Cortex of kidney (tissue), 1 donor: ENCODE measurements at places on chromosomes 1 and 21.

DNA sequence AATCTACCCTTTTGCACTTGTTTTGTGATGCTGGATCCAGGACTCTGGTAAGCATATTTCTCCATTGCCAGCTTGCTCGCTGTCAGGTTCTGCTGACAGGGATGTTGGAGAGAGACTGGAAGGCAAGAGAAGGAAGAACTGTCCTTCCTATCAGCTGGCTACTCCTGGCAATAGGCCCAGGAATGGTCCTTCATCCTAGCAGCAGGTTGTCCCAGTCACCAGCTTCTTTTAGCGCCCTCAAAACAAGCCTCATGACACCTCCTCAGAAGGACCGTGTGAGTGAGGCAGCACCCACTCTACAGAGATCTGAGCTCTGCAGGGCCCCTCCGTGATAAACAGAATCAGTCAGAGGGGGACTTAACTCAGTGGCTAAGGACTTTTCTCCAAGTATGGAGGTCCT is 33.1 kb upstream of the SLAMF9 start:
- DNase-seq = no peak

- DNase-seq = no peak
Measured at GRCh38 chr1:172351754-172352161, 68.7 kb upstream of the C1orf105 start.

DNA sequence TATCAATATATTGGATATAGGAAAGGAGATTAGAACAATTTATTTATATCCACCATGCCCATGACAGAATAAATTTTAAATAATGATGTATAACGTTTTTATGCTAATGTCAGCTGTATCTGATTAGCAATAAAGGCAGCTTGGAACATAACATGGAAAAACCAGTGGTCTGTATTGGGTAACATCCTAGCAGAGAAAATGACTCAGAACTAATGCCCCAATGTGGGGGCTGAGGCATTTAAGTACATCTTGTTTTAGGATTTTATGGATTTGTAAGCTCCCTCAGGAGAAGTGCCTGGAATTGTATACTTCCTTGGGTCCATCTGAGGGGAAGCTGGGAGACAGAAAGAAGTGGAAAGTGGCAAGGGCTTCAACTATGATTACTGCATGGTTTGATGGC is 82.3 kb downstream of the HMCN1 start:
- no peak for DNase-seq

- DNase-seq = no peak
Measured at GRCh38 chr1:55974714-55975441, 604.5 kb downstream of the PLPP3 start.

DNA sequence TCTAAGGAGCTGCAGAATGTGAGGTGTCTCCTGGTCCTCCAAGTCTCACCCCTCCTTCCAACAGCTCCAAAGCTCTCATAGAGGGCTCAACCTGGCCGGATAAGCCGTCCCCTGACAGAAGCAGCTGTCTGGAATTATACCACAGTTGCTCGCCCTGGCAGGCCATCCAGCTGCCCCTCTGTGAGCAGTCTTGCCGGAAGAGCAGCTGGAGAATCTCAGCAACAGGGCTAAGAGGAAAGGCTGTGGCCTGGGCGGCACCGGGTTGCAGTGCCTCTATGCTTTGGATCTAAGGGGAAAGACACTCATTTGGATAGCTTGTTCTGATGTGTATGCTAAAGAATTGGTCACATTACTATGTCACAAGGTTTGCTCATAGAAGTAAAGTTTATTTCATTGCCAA is 12.4 kb downstream of the TMCC2 start:
- no peak for DNase-seq

- no peak for DNase-seq
Measured at GRCh38 chr1:60895252-60895651, 187.1 kb upstream of the NFIA start.

DNA sequence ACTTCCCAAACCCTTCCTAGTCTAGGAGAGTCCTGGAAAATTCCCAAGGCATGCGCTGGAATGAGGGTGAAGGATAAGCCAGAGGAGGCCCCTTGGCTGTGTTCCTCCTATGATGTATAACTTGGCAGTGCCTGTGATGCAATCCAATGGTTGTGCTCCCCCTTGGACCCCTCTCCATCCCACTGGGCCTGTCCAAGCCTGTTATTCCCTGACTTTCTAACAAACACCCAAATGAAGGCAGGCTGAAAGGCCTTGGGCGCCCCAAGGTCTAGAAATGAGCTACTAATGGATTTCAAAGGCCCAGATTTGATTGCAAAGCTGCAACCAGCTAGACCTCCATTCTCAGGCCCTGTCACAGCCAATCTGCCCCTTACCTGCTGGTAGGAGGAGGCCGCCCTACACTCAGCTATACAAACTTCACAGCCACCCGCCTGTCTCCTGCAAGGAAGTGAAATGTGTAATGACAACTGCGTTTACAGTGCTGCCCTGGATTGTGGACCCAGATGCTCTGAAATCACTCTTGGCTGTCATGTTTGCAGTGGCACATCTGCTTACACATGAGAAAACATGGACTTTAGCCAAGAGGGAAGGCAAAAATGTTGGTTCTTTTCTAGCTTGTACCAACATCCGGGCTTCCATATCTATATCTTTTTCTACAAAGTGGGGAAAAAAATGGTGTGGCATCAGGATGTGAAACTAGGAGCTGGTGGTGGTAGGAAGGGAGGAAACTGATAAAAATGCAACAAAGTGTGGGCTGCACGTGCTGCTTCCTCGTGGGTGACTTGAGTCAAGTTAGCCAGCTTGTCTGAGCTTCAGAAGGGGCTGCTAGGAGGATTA is 130.4 kb downstream of the TRABD2B start:
- no peak for DNase-seq

DNA sequence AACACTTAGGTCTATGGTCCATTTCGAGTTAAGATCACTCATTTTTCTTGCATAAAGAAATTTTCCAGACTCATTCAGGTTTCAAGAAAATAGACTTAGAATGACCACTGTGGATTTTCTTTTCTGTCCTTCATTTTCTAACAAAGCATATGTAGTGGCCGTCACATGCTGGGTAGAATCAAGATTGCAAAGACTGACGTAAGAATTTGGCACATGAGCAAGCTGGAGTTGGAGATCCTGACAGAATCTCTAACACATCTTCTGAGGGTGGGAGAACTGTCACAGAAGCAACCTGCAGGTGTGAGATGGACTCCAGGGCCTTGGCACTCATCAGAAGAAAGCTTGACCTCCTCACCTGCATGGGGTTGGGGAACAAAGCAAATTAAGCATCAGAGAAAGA is 28.6 kb downstream of the KIF26B start:
- DNase-seq = no peak

GRCh38 chr1:93758842-93759515 is 77.3 kb upstream of the BCAR3 start:
- no peak for DNase-seq

DNA sequence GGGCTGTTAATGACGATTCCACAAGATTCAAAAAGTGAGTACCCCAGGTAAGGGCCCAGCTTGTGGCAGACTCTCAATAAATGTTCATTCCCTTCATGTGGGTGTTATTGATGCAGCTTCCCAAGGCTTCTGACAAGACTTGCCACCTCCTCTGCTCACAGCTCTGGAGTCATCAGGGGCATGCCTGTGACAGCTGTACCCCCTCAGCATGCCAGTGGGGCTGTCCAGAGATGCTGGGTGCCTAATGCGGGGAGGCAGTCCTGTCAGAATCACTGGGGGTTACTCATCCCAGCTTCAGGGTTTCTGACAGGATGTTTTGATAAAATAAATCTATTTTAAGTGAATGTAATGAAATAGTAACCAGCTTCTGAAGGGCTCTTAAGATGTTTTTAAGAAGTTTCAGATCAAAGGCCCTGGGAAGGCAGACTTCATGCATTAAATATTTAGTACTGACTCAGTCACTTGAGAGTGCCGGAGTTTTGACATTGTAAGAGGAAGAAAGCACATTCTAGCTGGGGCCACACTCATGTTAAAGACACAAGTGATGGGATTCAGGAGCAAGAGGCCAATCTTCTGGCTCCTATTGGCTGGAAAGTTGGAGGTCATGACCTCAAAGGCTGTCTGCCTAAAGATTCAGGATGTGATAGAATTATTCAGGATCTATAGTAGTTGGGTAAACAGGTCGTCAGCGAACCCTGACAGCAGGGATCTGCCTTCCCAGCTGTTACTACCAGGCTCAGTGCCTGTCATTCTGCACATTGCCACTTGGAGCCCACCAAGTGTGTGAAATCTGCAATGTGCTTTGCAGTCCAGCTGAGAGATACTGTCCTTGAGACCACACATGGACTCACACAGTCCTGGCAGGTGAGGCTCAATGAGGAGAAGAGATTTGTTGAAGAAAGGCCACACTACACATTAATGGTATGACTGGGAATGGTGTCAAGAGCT is 239.6 kb upstream of the BEND5 start:
- DNase-seq = no peak

GRCh38 chr1:230109895-230110667 is 43.0 kb downstream of the GALNT2 start:
- no peak for DNase-seq

DNA sequence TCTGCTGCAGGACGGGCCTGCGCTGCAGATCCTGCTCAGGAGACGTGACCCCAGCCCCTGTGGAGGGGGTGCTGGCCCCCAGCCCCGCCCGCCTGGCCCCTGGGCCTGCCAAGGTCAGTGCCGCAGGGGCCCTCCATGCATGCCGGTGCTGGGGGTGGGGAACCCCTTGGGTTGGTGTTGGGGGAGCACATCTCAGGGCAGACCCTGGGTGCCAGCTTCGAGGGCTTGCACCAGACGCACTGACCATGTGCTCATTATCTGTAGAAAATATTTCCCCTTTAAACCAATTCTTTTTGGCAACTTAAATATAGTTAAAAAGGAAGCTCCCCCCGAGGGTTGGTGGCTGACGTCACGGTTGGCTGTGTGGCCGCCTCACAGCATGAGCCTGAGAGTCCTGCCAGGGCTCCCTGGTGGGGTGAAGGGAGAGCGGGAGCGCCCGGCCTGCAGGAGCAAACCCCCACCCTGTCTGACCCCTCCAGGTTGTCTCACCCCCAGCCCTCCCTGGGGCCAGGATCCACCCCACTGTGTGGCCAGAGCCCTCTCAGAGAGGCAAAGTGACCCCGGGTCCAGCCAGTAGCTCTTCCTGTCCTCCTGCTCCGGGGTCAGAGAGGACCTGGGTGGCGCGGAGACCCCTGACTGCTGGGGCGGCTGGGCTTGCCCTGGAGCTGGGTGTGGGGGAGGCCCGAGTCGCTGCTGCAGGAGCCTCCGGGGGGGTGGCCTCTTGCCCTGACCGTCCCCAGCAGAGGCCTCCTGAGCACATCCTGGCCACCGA is 5.3 kb upstream of the PFKL start:
- DNase-seq = no peak

DNA sequence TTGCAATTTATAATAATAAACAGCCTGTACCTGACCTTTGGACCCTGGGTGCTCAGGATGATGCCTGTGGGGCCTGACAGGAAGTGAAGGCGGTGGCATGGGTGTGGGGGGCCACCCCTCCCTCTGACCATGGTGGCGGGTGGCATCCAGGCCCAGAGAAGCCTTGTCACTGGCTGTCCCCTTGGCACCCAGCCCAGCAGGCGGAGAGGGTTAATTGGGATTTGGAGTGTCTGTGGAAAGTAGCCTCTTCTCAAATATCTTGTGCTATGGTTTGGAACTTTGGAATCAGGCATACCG is 20.5 kb downstream of the SOX13 start:
- DNase-seq = no peak
